ENCODE measurements at places on chromosomes 13 and 19. TPM values are rescaled to one million over a fixed set of nuclear protein-coding genes. Genes with fewer than 3 reads are reported as not detected.

The RFPL4AL1 gene
- total RNA-seq: not detected

- no peak for DNase-seq
Measured at GRCh38 chr13:19888799-19889198, 25.4 kb upstream of the ZMYM5 start.

GRCh38 chr13:32314271-32315237 lies 609 bp downstream of the ZAR1L start:
- DNase-seq: no peak

GRCh38 chr13:108834193-108834592 lies 204.8 kb downstream of the MYO16 start:
- DNase-seq: no peak

The ZNF835 gene
- total RNA-seq: not detected

The DMWD gene
- total RNA-seq: 83.0 TPM

The FOXO1 gene
- 17.7 TPM for total RNA-seq

The CELF5 gene
- not detected for total RNA-seq

DNA sequence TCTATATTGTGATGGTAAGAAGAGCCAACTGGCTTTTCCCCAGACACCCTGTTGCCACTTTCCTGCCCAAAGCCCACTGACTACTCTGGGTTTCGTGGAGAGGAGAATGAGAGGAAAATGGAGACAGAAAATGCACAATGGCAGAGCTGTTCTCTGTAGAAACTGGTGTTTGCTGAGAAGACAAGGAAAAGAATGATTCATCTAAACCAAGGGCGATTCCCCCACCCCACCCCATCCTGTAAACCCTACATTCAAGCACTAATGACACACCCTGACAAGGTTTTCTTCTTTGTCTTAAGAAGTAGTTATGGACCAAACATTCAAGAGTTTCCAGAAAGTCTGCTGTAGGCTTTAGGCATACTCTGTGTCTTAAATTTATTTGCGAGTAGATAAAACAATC lies 68.8 kb downstream of the DOCK9 start:
- no peak for DNase-seq

DNA sequence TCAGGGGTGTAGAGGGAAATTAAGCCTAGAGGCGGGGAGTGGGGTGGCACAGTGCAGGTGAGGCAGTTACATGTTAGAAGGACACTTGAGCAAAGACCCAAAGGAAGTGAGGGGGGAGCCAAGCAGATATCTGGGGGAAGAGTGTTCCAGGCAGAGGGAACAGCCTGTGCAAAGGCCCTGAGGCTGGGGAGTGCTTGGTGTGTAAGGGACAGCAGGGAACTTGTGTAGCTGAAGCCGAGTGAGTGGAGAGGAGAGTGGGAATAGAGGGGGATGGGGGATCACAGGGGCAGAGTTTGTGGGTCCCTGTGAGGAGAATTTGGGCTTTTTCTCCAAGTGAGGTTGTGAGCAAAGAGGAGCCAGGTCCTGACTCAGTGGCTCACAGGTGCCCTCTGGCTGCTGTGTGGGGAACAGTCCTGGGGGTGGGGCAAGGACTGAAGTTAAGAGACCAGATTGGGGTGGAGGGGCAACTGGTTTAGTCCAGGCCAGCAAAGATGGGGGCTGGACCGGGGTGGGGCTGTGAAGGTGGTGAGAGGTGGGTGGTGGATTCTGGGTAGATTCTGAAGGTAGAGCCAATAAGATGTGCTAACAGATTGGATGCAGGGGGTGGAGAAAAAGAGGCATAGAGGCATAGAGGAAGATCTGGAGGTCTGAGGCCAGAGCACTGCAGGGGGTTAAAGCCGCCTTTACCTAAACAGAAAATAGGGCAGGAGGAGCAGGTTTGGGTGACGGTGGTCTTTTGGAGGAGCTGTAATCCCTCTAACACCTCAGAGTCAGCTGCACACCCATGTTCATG lies 75.3 kb downstream of the CACNA1A start:
- no peak for DNase-seq

DNA sequence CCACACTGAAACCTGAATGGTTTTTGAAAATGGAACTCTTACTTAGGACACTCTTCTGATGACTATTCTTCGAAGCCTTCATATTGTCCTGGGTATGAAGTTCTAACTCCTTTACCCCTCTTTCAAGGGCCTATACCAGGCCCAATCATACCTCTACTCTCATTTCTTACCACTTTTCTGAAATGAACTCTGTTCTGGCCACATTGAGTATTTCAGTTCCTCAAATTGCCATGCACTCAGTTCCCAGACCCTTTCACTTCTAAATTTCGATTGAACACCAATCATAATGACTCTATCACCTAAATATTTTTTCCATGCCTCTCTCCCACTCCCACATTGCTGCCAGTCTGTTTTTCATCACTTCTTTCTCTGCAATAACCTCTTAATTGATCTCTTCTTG lies 53.7 kb downstream of the LACC1 start:
- DNase-seq: no peak

GRCh38 chr13:114230117-114230516 lies 4.6 kb upstream of the CDC16 start:
- no peak for DNase-seq

All from chondrocyte (in vitro differentiated cells).